ENCODE measurements at places on chromosomes 1 and 21.
A peak's percentile ranks its signal among the peaks of the same experiment; 100 is the strongest.

GRCh38 chr1:67612788-67613241 lies 72.2 kb upstream of the GADD45A start:
- DNase-seq: no peak

GRCh38 chr1:99619583-99619982 lies 26.3 kb upstream of the PALMD start:
- no peak for DNase-seq

DNA sequence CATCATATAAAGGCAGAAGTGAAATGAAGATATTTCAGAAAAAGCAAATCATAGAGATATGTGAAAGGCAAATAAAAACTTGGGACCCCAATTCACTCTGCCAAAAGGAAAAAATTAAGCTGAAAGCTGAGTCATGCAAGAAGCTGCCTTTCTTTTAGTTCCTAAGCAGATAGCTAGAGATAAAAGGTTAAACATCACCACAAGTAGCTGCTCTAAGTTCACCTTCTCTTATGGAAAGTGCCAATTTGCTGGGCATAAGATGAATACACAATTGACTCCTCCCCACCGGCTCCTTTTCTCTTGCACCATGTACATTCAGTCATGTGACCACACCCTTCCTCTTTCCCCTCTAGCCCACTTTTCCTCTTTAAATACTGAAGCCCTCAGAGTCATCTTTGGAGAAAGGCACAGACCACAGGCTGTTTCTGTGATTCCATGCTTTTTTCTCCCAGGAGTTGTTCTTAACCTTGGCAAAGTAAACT lies 5.4 kb upstream of the SUMO3 start:
- no peak for DNase-seq

- DNase-seq: no peak
Observed at GRCh38 chr1:97350662-97351061, 570.2 kb downstream of the DPYD start.

DNA sequence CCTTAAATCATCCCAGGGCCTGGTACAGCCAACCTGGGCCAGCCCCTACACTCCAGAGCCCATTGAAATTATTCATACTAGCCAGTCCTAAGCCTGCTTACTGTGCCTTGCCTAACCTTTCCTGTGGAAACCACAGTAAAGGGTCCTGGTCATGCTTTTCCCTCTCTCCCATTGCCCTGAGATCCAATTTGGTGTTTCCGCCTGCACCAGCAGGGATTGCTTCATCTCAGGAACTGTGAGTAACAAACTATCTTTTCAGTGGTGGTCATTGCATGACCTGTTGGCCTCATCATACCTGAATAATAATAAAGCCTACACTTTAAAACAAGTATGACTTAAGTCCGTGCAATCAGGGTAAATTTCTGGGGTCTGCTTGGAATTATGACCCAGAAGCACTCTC lies 18.7 kb upstream of the GALNT2 start:
- DNase-seq: no peak

DNA sequence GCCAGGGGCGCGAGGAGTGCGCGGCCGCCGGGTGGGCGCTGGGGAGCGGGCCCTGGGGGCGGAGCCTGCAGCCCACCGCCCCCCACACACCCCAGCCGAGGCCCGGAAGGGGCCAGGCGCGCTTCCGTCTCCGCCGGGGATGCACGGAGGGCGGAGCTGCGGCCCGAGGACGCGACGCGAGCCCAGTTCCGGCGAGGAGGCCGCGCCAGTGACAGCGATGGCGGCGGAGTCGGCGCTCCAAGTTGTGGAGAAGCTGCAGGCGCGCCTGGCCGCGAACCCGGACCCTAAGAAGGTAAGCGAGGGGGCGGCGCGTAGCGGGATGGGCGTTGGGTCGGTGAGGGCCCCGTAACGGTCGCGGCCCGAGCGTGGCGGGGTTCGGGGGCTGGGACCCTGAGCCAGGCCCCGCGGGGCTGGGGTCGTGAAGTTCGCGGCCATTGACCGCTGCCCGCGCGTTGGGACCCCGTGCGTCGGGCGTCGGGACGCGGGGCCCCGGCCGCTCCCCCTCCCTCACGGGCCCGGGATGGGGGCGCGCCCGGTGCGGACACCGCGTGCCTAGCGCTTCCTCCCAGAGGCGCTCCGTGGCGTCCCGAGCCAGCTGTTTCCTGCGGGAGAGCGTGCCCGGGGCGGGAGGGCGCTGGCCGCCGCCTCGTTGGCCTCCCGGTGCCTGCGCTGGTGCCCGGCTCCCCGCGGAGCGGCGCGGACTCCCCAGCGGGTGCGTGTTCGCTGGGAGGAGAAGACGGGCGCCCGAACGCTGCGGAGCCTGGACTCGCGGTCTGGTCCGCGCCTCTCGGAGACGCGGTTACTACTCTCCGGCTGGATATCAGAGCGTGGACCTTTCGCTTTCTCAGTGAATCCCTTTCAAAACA lies at the start of gene ELOA:
Gene ELOA (plus strand): TSS at position 185 of the 866 bp plus-strand sequence. CDS start 33 bp downstream, at position 218.
- peak; percentile 94 for DNase-seq

GRCh38 chr1:17183388-17184160 lies 21.4 kb upstream of the PADI1 start:
- no peak for DNase-seq

DNA sequence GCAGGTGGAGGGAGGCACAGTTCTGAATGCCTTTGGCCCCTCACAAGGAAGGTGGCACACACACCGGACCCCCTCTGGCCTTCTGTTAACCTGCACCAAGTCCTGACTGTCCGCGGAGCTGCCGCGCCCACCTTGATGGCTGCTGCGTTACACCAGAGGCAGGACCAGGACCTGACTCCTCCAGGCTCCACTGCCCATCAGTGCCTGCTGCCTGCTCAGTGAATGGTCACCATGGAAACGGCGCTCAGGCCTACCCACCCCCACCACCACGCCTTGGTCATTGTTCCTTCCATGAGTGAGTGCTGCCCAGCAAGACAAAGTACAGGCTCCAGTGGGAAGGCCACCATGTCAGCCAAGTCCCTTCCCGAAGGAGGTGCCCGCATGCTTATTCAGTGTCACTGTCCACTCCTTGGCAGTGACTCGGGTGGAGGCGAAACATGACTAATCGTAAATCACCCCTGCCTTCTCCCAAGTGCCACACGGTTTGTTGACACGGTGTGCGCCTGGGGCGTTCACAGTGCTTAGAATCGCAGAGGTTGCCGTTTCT lies 57.3 kb downstream of the SLC37A1 start:
- no peak for DNase-seq

DNA sequence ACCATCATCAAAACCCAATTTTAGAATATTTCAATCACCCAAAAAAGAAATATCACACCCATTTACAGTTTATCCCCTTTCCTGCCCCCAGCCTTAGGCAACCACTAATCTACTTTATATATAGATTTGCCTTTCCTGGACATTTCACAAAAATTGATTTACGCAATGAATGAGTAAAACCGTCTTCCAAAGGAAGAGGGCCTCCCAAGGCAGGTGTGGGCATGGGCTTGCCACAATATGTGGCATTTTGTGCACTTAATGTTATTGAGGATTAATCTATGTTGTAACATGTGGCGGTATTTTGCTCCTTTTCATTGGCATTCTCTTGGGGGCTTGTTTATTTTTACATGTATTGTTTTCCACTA lies 11.8 kb upstream of the BMP8B start:
- no peak for DNase-seq

GRCh38 chr1:78840453-78841271 lies 165.9 kb downstream of the ADGRL4 start:
- DNase-seq: peak; percentile 59

GRCh38 chr1:226370144-226370923 lies 37.6 kb downstream of the PARP1 start:
- no peak for DNase-seq

- DNase-seq: no peak
Observed at GRCh38 chr21:14862794-14863720, 201.7 kb downstream of the NRIP1 start.

- DNase-seq: no peak
Observed at GRCh38 chr1:200215350-200215749, 187.8 kb downstream of the NR5A2 start.

DNA sequence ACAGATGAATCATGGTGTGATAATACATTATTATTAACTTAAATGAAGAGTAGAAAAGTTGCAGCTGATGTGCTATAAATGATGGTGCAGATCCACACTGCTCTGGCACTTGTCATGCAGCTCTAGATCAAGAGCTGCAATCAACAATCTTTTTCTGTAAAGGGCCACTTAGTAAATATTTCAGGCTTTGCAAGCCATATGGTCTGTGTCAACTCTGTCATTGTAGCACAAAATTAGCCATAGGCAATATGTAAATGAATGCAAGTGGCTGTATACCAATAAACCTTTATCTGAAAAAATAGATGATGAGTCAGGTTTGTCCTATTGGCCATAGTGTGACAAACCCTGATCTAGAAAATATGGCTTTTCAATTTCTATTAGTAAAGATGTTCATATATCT lies 66.6 kb downstream of the RGS18 start:
- no peak for DNase-seq

DNA sequence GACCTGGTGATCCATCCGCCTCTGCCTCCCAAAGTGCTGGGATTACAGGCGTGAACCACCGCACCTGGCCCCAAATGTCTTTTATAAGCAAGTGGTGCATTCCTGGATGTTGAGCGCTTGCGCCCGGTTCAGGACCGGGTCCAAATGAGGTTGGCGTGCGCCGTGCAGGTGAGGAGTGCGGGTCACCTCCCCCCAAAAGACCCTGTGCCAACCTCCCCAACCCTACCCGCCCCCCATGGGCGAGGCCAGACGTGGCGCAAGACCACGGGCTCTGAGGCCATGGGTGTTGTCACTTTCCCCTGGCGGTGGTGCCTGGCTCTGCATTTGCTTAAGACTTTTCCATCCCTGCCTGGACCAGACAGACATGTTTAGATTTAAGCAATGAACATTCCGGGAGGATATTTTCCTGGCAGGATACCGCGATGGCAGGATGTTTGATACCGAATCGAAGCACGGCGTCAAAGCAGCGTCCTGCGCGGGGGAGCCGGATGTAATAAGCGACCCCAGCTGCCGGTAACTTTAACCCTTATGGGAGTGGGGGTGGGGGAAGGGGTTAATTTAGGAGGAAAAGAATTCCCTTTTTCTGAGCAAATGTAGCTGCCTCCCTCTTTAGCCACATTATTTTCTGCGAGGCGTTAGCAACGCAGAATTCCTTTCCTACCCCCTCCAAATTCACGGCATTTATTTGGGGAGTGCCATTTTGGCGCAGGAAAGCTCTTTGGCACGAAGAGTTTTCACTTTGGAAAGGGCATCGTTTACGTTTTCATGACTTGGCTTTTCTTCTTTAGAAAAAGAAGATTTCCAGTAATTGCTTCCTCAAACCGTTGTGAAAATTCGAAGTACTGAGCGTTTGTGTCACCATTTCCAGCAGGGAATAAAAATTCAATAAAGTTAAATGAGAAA lies 27.8 kb upstream of the RNF187 start:
- DNase-seq: no peak

GRCh38 chr1:192521734-192522133 lies 53.8 kb upstream of the RGS1 start:
- DNase-seq: no peak

DNA sequence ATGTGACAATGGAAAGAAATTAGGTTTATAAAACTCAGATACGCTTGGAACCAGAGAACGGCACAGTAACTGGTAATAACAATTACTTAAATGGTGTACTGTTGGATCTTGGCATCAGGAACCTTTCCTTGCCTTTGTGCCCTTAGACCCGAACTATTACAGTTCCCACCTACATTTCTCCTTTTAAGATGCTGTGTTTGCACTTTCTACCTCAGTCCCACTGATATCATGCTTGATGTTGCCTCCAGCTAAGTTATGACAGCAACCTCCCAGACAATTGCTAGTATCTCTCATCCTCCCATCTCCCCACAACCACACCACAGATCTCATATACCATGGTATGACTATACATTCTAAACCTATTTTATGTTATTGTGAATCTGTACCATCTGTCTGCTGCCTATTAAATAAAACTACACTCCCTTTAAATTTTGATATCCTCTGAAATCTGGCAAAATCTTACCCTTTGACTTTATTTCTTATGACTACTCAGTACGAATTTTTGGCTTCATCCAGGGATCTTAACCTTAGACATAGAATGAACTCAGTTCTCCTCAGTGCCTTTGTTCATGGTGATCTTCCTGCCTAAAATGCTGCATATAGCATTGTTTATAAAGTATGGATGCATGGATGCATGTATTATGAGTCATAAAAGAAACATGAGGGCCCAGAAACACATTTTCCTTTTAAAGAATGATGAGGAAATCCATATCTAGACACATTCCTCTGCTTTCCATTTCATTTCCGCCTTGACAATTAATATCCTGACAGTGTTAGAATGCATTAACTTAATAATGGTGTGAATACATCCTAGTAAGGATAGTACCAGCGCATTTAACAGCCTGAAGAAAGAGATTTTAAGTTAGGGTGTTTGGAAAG lies 64.1 kb downstream of the LRRC8D start:
- no peak for DNase-seq

GRCh38 chr1:5617179-5617520 lies 375.1 kb downstream of the NPHP4 start:
- no peak for DNase-seq

GRCh38 chr21:44271558-44272283 lies 10.0 kb upstream of the DNMT3L start:
- no peak for DNase-seq

GRCh38 chr1:213060836-213061235 lies 9.8 kb downstream of the RPS6KC1 start:
- no peak for DNase-seq

- DNase-seq: no peak
Observed at GRCh38 chr21:36741506-36741905, 42.6 kb downstream of the SIM2 start.

GRCh38 chr1:155075535-155075934 lies 3.1 kb upstream of the EFNA3 start:
- no peak for DNase-seq

GRCh38 chr1:32623775-32624174 lies 26.6 kb downstream of the ZBTB8OS start:
- no peak for DNase-seq

- DNase-seq: no peak
Observed at GRCh38 chr1:39132505-39133339, 71.8 kb upstream of the MACF1 start.

DNA sequence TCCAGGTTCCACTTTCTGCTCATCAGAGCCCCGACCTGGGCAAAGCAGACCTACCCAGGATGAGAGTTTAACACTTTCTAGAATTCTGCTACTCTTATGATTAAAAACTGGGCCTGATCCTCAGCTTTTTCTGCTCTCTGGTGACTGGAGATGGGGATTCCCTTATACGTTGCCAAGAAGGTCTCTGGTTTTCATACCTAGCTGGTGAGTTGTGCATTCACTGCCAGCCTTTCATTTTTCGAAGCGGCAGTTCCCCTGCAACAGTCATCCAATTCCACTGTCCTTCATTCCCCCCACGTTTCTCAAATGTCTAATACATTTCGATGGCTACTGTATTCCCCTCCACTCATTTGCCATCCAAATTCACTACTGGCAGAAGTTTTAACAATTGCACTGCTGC lies 135.3 kb downstream of the ADSS2 start:
- DNase-seq: no peak

DNA sequence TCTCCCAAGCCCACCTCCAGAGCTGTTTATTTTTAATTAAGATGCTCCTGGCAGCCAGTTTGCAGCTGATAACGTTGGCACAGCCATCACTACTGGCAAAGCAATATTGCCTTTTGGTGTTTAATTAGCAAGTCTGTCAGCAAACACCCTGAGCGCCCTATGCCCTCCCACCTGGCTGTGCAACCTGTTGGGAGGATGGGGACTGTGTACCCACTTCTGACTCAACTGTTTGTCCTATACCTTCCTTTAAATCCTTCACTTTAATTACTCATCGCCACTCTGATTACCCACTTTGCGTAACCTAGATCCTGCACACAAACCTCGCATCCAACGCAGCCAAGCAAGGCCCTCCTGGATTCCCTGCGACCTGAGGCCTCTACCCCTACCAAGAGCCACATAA lies 67.1 kb downstream of the BCAR3 start:
- DNase-seq: no peak
